ENCODE measurements at places on chromosomes 2 and 18. TPM values are rescaled to one million over a fixed set of nuclear protein-coding genes. Genes with fewer than 3 reads are reported as not detected.

GRCh38 chr2:63735931-63736330 lies 105.8 kb upstream of the UGP2 start:
- no peak for DNase-seq

GRCh38 chr2:113211226-113212105 lies 37.7 kb downstream of the PSD4 start:
- DNase-seq, result no peak

DNA sequence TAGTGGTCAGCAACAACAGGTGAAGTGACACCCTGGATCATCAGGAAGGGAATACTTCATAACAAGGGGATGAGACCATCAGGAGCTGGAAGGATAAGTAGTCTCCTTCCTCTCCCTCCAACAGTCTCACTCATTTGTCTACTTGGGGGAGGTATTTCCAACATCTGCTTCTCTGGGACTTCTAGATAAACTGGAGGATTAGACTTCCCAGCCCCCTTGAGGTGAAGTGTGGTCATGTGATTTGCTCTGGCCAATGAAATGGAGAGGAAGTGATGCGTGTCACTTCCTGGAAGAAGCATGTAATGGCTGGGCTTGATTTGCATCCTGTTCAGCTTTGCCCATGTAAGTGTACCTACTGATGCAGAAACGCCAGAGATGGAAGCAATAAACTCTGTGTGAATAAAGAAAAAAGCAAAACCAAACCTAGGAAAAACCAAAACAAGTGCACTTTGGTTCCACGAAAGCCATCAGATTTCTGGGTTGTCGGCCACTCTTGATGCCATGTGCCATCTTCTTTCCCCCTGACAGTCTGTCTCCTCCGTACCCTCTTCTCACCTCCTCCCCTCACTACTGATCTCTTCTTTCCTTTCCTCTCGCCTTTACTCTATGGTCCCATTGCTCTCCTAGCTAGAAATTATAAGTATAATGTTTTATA lies 76.1 kb upstream of the DNMT3A start:
- DNase-seq, result no peak

DNA sequence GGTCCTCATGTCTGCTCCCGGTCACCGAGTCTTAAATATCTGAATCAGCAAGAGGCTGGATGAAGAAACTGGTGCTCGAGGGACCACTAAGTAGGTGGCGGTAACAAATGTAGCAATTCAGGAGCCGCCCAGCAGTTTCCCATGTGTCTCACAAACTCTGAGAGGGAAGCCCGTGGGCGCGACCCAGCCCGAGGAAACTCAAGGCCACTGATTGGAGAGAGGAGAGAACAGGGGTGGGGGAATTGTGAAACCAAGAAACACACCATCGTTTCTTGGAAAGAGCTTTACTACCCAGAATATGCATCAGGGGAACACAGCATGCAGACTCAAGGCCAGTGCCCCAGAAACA lies 10.8 kb downstream of the MLPH start:
- DNase-seq, result no peak

DNA sequence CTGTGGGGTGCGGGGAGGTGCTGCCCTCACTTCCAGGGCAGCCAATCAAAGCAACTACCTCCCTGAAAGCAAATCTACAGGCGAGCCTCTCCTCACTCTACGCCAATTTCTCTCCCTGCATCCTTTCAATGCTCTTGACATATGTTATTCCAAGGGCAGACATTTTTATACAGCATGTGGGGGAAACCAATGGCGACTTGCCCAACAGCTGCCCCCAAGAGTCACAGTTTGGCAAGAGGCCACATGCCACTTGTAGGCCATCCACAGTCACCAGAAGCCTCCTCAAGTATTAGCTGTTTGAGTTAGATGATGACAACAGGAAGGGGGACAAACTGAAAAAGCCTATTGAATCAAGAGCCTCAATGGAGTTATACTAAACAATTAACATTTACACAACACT lies 114.6 kb downstream of the MYO5B start:
- DNase-seq, result no peak

- DNase-seq, result no peak
Observed at GRCh38 chr2:236888794-236889780, 196.6 kb upstream of the COPS8 start.

- no peak for DNase-seq
Observed at GRCh38 chr18:79008356-79008940, 28.8 kb downstream of the SALL3 start.

GRCh38 chr18:28116461-28116860 lies 60.5 kb downstream of the CDH2 start:
- DNase-seq, result no peak

GRCh38 chr2:50111067-50111466 lies 920.9 kb downstream of the NRXN1 start:
- no peak for DNase-seq

- no peak for DNase-seq
Observed at GRCh38 chr18:7870266-7870665, 303.1 kb downstream of the PTPRM start.

DNA sequence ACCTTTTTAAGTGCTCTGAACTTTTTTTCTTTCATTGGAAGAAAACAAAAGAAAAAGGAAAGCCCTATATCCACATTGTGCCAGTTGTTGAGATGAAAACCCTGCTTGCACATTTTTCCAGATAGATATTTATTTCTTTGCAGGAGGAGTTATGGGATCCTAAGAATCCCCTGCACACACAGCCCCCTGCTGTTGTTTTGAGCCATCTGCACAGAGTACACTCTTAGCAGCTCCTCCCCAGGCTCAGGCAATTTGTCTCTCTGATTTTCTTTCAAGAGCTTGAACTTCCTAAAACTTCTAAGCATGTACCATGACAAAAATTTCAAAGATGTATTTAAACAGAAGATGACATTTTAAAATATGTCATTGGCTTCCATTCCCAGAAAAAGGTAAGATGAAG lies 436.9 kb downstream of the METTL4 start:
- no peak for DNase-seq

- DNase-seq, result no peak
Observed at GRCh38 chr2:109185338-109185737, 56.3 kb downstream of the SH3RF3 start.

DNA sequence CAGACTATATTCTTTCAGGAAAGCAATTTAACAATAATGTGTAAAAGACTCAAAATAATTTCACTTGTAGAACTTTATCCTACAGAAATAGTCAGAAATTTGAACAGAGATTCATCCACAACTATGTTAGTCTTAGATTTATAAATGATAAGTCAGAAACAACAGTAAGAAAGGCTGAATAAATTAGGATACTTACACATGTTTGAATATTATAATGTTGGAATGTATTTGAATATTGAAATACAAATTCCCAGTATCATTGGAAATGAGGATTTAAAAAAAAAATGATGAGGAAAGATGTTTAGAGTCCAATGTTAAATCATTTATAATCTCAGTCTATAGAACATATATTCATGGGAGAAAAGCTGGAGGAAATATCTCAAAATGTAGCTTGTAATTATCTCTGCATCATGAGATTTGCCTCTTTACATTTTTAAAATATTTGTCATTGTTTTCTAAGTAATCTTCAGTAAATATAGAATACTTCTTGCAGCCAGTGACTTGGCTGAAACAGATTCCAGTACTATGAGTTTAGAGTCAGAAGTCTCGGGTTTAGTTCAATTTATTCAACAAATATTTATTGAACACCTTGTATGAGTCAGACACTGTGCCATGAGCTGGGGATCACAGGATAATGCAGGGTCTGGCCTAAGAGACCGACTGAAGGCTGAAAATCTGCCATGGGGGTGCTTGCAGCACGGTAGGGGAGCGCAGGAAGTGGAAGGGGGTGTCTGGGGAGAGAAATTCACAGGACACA lies 32.3 kb downstream of the CXCR4 start:
- no peak for DNase-seq

MRPS9 gene
- 13.7 TPM for total RNA-seq

BBS5 gene
- 11.3 TPM for total RNA-seq

ACVR1C gene
- 12.5 TPM for total RNA-seq

VAMP5 gene
- total RNA-seq, result 116 TPM

MYL1 gene
- not detected for total RNA-seq

CCDC88A gene
- total RNA-seq, result 52.4 TPM

DAW1 gene
- total RNA-seq, result not detected

STK16 gene
- 9.8 TPM for total RNA-seq

Measured in omental fat pad (tissue), 4 donors.